ENCODE measurements at places on chromosomes 6 and 20. TPM values are rescaled to one million over a fixed set of nuclear protein-coding genes. Genes with fewer than 3 reads are reported as not detected.

DNA sequence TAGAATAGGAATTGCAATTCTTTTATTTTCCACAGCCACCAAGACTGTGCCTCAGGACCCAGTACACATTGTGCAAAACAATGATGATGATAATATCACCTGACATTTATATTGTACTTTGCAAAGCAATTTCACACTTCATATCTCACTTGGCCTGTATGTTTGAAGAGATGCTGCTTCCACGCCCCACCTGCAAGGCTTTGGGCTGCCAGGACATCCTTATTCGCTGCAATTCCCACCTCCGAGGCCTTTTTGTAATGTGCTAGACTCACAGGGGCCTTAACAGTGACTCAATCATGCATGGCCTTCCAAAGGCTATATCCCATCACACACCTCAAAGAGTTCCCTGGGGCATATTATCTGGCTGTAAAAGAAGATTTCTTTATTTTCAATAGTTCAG lies 200.9 kb downstream of the MYLK4 start:
- no peak for DNase-seq

- no peak for DNase-seq
These were observed 2.9 kb downstream of the ISM1 start for GRCh38 chr20:13223736-13224520.

- no peak for DNase-seq
These were observed 59.6 kb upstream of the HFE start for GRCh38 chr6:26027491-26028211.

DNA sequence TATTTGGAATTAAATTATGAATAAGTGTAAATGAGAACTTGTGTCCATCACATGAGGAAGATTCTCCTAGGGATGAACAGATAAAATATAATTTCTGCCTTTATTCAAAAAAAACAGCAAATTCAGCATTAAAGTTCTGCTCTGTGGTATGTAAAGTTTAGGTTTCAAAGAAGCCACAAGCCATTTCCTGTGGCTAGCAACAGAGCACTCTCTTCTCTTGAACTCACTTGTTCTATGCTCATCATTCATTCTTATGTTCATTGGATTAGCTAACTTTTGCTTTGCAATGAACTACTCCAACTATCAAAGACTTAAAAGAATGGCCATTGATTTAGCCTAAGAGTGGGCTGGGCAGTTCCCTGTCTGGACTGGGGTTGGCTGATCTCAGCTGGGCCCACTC lies 20.8 kb upstream of the SNRPB2 start:
- DNase-seq = no peak

- no peak for DNase-seq
These were observed 684.8 kb downstream of the QKI start for GRCh38 chr6:164099269-164099865.

DNA sequence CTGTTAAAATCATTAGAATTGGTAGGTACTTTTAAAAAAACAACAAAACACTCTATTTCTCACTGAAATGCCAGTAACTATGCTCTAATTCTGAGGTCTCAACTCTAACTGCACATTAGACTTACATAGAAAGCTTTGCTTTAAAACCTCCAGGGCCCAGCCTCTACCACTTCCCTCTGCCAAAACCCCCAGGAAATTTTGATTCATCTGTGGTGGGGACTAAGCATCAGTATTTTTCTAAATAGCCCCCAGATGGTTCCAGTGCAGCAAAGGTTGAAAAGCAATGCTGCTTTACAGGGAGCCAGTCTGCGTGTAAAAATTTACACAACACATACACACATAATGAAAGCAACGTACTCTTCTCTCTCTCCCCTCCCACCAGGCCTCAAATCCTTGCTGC lies 3.8 kb downstream of the TBC1D32 start:
- no peak for DNase-seq

- no peak for DNase-seq
These were observed 286.6 kb downstream of the TSHZ2 start for GRCh38 chr20:53258741-53259140.

GRCh38 chr6:106161311-106161874 lies 75.3 kb downstream of the PRDM1 start:
- DNase-seq = no peak

GRCh38 chr6:14505401-14505800 lies 387.8 kb downstream of the CD83 start:
- DNase-seq = no peak

GRCh38 chr6:114651611-114652010 lies 308.8 kb upstream of the HS3ST5 start:
- no peak for DNase-seq

DNA sequence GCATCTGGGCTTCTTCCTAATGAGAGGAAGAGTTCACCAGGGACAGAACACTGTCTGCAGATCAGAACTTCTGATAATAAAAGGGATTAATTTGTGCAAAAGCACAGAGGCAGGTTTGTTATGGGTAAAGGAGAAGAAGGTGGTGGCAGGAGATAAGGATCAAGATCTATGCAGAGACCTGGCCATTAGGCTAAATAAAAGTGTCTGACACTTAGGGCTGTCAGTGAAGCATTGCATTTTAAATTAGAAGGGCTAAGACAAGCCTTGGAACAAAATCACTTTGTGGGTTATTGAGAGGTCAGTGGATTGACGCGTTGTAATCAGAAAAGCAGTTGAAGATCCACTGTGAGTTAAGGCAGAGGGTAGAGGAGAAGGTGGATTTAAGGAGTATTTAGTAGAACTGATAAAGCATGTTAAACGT lies 76.8 kb downstream of the MAP3K4 start:
- no peak for DNase-seq

DNA sequence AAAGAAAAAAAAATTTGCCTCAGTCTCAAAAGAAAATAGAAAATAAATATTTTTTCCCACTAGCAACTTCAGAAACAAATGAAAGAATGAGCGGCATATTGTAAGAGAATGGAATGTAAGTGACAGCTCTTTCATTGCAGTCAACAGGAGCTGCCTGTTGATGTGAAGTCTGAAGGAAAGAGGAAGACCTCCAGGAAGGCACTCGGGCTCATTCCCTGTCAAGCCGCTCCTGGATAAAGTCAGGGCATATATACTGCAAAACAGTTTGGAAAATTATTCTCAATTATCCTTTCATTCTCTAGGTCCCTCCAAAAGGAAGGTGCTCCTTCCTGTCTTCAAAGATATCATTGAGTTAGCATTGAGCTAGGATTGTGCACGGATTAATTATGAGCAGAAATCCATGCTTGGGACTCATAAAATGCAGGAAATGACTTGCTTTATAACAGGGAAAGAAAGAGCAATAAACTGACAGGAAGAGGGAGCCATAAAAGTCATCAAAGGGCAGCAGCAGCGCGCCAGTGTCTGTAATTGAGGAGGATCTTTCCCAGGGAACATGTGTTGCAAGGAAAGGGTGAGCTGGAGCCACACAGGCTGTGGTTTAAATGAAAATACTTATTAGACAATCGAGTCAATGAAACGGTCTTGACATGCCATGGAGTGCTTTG lies 218.2 kb downstream of the C6orf118 start:
- no peak for DNase-seq

DNA sequence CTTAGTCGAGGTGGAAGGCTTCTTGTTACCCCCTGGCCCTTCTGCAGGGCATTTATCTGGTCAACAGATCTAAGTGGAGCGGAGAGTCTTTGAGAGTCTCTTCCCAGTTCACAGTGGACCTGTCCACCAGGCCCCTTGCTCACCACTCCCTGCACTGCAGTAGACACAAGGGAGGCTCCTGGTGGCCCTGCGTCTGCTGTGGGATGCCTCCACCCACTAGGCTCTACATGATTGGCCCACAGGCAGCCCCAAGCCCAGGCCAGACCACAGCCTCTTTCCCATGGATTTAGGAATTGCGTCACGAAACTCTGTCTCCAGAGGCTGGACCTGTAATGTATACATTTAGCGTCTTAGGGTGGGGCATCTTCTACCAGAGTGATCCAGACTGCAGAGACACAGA lies 28.4 kb downstream of the TBC1D7 start:
- DNase-seq = no peak

GRCh38 chr6:112503091-112503596 lies 156.0 kb downstream of the RFPL4B start:
- DNase-seq = no peak

GRCh38 chr20:62539198-62540045 lies 63.6 kb upstream of the GATA5 start:
- no peak for DNase-seq

DNA sequence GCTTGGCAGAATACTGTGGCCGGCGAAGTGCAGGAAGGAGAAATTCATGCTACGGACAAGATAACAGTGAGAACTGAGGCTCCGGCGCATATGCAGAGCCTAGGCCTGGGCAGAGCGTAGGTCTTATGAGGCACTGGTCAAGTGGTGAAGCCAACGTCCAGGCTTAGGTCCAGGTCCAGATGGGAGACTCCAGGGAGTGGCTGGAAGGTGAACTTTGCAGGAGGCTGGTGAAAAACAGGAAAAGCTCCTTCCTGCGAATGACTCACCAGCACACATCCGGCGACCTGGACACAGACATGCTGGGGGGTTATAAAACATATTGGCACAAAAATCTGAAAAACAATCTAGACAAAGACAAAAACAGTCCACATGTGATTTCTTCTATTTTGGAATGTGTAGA lies 15.4 kb downstream of the C6orf141 start:
- no peak for DNase-seq

DNA sequence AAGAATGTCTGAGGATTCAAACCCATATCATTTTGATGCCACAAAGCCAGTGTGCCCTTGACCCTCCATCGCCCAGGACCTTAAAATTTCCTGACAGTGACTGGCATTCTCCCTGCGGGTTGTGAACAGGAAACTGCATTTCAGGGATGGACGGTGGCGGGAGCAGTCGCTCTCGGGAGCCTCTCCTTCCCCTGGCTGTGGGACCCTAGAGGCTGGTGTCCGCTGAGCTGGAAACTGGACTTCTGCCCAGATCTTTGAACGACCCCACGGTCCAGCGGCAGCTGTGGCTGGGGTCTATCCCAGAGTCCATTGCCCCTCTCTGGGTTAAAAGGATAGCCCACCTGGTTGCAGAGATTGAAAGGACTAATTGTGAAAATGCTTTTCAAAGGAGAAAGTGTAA lies 1.4 kb upstream of the SEC63 start:
- no peak for DNase-seq

DNA sequence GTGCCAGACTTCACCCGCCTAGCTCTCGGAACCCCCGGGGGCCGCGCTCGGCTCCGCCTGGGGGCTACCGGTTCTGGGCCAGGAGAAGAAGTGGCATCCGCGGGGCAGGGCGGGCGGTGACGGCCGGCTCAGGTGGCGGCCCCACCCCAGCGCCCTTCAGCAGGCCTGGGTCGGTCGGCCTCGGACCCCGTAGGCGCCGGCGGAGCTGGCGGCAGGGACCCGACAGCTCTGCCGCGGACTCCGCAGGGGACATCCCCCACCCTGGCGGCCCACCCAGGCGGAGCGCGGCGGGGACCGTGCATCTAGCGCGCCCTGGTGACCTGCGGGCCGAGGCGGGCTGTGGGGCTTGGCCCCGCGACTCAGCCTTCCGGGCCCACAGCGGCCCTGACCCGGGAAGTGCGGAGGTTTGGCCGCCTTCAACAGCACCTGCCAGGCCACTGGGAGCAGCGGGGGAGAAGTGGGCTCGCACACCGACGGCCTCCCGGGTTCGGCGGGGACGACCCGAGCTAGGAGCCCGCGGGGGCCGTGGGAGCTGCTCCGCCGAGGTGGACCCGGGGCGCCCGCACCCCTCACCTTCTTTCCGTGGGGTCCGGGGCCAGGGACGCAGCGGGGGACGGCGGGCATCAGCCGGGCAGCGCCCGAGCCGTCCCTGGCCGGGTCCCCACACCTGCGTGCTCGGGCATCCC lies 87.1 kb downstream of the TMEM242 start:
- DNase-seq = peak; percentile 33

GRCh38 chr20:64242003-64242796 lies 13.3 kb upstream of the PCMTD2 start:
- peak; percentile 14 for DNase-seq

DNA sequence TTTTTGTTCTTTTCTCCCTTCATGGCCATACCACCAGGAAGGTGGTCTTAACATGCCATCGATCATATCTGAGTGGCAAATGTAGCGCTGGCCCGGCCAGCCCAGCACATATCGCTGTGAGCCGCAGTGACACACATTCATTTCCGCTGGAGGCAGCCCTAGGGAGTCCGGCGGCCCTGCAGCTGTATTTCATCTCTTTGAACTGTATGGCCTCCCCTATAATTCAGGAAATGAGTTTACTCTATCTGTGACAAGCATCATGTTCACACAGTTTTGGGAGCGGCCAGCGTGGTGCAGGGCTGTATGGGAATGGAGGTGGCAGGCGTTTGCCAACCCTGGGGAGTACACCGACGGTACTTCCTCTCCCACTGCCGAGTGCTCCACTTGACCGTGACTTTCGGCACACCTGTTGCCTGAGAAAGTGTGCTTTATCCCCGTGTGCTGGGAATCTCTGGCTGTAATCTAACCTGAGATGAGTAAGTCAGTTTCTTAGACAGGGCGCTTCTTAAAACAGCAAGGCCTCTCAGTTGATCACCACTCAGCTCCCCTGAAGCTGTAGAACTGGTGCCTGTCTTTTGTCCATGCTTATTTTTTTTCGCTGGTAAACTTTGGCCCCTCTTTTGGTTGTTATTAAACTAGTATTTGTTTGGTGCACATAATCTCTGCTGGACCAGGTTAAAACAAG lies 257.1 kb upstream of the TAB2 start:
- no peak for DNase-seq

- no peak for DNase-seq
These were observed 109.3 kb downstream of the IBTK start for GRCh38 chr6:82138075-82138791.

Gene SULF2
- 128 TPM for total RNA-seq

Gene RNF144B
- total RNA-seq = 4.9 TPM

Gene TRIM31
- total RNA-seq = not detected

Gene SIRPB1
- total RNA-seq = 1.4 TPM

Gene HLA-G
- not detected for total RNA-seq

Gene FAM209B
- not detected for total RNA-seq

Measured in ovary (tissue), 10 donors.